Neural crest cell (in vitro differentiated cells): ENCODE measurements at places on chromosomes 12 and 14. TPM values are rescaled to one million over a fixed set of nuclear protein-coding genes. Genes with fewer than 3 reads are reported as not detected.
A peak's percentile ranks its signal among the peaks of the same experiment; 100 is the strongest.

Gene RBP5
- total RNA-seq: 0.65 and 1.0 TPM in 2 replicates

GRCh38 chr14:94756310-94756882, 13.5 kb downstream of the GSC start:
- DNase-seq: no peak

GRCh38 chr12:116406529-116406928, 129.0 kb upstream of the MED13L start:
- DNase-seq: no peak

Gene RNASE3
- not detected in 2 replicates for total RNA-seq

DNA sequence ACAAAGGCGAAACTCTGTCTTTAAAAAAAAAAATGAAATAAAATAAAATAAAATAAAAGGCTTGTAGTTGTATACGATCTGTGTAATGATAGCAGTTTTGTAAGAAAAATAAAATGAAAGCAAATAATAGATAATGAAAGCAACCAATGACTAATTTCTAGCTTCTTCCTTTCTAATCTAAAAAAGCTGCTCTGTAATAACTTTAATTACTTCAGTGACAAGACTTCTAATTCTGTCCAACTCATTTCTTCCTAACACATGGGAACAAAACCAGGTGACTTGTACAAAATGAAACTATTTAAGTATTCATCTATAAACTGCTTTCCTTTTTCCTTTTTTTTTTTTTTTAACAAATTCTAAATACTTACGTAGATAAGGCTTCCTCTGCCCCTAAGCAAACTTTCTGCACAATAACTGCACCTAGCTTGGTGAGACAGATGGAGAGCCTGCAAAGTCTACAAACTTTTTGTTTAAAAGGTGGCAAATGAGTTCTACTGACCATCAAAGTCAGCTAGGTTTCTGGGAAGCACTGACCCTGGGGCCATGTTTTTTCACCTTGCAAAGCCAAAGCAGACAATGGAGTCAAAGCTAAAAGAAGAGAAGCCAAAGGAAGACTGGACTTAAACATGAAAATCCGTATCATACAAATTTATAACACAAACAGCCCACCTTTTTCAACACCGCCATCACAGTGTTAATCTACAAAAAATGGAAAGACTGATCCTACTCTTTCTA, 28.2 kb downstream of the DENND5B start:
- no peak for DNase-seq

Gene MLEC
- 165 and 167 TPM in 2 replicates for total RNA-seq

DNA sequence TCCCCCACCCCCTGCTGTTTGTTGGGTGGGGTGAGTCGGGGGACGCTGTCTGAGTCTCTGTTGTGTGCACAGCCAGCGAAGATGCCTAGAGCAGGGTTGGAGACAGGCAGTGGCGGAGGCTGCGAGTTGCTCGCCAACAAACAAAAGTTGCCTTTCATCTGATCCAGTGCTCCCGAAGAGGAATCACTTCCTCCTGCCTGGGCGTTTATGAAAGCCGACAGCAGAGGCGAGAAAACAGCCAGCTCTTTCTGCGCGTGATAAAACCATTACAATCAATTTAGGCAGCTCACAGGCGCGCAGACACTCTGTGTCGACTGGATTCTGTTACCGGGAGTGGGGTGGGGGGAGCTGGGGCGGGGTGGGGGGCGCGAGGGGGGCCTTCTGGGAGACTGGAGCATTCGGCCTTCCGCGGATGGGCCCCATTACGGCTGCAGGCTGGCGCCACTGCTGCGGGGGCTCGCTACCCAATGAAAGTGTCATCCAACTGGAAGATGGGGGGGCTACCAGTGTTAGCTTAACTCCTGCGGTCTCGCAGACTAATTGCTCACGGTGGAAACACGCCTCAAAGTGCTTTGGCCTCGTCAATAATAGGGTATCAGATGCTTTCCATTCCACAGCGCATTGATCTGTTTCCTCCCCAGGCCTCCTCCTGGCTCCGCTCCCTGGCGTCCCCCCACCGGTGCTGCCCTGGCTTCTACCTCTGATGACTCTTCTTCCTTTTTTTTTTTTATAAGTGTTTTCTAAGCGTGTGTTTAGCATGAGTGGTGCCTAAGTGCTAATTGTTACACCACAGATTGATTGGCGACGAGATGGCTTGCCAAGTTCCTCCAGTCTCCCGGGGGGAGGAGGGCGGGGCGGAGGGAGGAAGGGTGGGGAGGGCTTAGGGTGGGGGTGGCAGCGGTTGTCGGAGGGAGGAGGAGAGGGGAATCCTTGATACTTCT, 678.4 kb downstream of the MED13L start:
- DNase-seq: peak; percentile 14

DNA sequence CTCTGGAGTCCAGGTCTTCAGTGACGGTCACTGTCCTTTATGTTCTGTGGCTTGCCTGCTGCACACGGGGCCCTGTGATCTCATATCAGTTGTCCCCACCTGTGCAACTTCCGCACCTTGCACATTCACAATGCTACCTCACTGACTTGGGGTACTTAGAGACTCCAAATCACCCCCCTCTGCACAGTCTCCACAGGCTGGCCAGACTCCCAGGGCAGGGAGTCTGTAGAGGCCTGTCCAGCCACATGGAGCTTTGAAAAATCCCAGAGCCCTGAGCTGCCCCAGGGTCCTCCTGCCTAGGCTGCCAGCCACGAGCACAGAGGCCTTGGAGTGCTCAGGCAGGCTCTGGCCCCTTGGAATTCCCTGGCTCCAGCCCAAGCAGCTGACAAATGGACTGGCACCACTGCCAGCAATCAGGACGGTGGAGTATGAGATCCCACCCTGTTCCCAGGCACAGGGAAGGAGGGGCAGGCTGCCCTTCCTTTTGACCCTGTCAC, 26.4 kb downstream of the CMKLR1 start:
- no peak for DNase-seq

DNA sequence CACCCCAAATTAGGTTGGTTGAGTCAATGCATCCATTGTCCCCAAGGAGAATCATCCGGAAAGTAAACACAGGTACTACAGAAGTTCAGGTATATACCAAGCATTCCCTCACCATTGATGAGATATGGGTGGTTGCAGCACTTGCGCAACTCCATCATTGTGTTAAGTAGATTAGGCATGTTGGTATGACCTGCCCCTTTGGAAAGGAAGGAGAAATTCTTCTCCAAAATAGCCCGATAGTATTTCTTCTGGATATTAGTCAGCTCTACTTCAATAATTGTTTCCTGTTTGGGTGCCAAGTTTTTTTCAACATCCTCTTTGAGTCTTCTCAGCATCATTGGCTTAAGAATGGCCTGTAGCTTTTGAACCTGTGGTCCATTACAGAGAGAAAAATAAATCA, 21.3 kb upstream of the SUPT16H start:
- DNase-seq: no peak

Gene SIX1
- 0.44 and 0.48 TPM in 2 replicates for total RNA-seq

- DNase-seq: no peak
Observed at GRCh38 chr14:34826661-34827060, 48.5 kb downstream of the BAZ1A start.

GRCh38 chr12:66365718-66366490, 63.6 kb downstream of the HELB start:
- DNase-seq: no peak

Gene EIF5
- 458 and 483 TPM in 2 replicates for total RNA-seq

Gene LYZ
- total RNA-seq: 0.26 TPM in 1 of 2 replicates, not detected in the other

Gene FLVCR2
- 3.0 and 8.7 TPM in 2 replicates for total RNA-seq

- DNase-seq: peak; percentile 12
Observed at GRCh38 chr14:23483236-23483854, 13.8 kb downstream of the NGDN start.

GRCh38 chr12:54197431-54197909, 8.7 kb upstream of the SMUG1 start:
- DNase-seq: no peak

Gene KMT2D
- 99.8 and 107 TPM in 2 replicates for total RNA-seq

DNA sequence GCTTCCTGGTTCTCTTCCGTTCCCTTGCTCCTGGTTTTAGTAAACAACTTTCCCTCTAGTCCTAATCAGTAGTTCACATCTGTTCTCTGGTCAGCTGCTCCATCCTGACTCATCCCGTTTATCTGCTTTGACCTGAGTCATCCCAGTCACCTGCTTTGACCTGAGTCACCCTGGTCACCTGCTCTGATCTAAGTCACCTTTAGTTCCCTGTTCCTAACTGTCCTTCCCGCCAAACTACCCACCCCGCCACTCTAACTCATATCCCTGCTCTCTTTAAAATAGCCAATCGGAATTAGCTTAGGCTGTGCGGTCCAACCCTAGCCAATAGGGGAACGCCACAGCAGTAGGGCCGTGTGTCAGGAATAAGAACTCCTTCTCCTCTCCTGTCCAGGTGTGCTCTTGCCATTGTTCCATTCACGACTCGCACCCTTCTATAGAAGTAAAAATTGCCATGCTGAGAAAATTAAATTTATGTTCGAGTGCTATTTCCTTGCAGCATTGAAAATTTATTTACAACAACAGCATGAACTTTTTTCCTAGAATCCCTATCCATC, 3.1 kb upstream of the ANKRD33 start:
- DNase-seq: no peak

- no peak for DNase-seq
Observed at GRCh38 chr14:57835766-57836165, 30.1 kb downstream of the SLC35F4 start.

DNA sequence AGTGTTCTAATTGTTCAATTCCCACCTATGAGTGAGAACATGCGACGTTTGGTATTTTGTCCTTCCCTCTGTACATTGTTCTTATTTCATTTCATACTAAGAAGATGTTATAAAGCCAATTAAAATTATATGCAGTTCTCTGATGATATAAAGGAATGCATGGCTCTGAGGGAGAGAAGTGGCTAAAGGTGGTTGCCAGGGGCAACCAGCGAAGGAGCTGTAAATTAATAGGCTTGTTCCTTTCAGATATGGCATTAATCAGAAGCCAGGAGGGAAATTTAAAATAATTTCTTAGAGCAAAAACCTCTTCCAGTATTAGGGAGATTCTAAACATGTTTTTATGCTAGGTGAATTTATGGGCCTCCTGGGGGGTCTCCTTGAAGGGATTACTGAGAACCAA, 227.8 kb downstream of the TMEM117 start:
- DNase-seq: no peak

Gene CCDC196
- not detected in 2 replicates for total RNA-seq

DNA sequence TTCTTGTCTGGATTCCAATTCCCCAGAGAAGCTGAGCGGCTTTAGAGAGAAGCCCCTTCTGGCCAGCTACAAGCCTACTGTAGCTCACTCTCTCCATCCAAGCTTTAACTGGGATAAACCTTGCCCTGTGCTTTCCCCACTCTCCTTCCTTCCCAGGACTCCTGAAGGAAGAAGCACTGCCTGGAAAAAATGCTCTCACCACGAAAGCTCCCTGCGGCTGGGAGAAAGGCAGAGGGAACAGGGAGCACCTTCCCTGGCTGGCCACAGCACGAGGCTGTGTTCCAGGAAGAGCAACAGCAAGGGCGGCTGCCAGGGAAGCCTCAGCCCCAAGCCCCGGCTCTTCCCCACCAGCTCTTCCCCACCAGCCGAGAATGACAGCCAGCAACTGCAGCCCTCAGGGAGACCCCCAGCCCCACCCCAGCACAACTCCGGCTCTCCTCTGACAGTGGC, 40.8 kb upstream of the PNMA1 start:
- DNase-seq: no peak

Gene SLC7A8
- 6.6 and 9.4 TPM in 2 replicates for total RNA-seq

- no peak for DNase-seq
Observed at GRCh38 chr14:80117876-80118275, 93.4 kb downstream of the DIO2 start.

- no peak for DNase-seq
Observed at GRCh38 chr12:107311682-107312081, 218.3 kb upstream of the CRY1 start.

Gene SYT10
- 0.19 and 0.27 TPM in 2 replicates for total RNA-seq

- DNase-seq: no peak
Observed at GRCh38 chr12:100141666-100141997, 1.0 kb downstream of the BLTP3B start.

Gene AP4S1
- 8.0 and 8.6 TPM in 2 replicates for total RNA-seq

GRCh38 chr12:85633491-85633890, 202.7 kb downstream of the RASSF9 start:
- no peak for DNase-seq
